ENCODE measurements at places on chromosomes 6 and 20.

- no peak for DNase-seq
These were observed 141.1 kb upstream of the RNF24 start for GRCh38 chr20:4156411-4156810.

DNA sequence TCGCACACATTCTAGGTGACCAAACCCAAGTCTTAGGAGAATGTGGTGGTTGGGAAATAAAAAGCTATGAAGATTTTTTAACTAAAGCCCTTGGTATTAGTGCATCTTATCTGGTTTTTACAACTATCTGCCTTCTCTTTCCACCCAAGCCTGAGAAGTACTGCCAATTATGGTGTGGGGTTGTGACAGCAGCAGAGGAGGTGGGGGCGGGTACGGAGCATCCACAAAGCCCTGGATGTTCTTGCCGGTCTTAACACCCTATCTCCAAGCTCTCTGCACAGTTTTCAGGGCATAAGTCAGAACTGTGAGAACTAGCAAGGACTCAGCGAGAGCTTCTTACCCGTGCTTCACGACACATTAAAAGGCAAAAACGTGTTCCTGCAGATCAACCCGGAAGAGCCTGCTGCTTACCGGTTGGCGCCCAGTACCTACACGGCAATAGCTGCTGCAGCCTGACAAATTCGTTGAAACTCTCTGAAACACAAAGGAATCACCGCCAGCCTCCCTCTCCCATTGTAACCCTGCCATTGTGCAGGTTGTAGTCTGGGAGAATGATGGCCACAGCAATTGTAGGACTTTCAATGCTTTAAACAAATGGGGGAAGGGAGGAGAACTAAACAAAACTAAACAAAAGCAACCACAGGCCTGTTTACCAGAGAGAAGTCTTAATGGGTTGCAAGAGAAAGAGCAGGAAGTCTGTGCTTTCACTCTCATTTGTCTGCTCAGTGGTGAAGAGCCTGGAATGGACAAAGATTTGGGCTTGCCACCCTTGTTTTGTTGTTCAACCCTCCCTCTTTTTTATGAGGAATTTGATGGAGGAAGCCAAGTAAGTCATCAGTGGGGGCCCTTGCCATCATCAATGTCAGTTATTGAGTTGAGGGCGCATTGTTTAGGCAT lies 461.0 kb upstream of the JARID2 start:
- no peak for DNase-seq

- DNase-seq = no peak
These were observed 118.9 kb downstream of the ARMC2 start for GRCh38 chr6:108966855-108967755.

DNA sequence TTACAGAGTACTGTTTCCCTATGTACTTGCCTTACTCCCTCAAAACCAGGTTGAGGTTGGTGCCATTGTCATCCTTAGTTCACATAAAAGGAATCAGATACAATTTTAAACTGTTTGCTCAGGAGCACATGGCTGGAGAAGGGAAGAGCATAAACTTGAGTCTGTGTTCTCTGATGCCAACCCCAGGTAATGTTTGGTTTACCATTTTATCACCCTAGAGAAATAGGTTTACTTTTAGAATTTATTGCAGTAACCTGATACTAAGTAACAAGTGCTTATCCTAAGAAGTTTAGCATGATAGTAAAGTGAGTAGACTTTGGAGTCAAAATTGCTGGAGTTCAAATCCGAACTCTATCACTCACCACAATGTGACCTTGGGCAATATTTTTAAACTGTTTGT lies 86.3 kb downstream of the RFPL4B start:
- no peak for DNase-seq

DNA sequence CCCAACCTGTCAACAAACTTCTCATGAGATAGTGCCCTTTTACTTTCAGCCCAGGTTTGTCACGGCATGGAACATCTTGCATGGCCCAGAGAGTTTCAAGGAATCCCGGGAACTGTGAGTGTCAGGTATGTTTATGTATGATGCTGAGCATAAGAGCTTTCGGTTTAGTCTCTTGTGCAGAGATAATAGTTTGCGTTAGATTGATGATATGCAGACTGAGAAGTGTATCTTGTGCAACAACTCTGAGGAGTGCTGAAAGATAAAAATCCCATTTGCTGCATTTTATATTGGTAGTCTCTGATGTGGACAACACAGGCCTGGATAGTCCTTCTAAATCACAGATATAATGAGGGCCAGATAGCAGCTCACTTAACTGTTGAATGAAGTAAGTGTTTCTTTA lies 99.0 kb downstream of the TBX18 start:
- DNase-seq = no peak

GRCh38 chr6:10862361-10862760 lies 19.5 kb downstream of the GCM2 start:
- no peak for DNase-seq

DNA sequence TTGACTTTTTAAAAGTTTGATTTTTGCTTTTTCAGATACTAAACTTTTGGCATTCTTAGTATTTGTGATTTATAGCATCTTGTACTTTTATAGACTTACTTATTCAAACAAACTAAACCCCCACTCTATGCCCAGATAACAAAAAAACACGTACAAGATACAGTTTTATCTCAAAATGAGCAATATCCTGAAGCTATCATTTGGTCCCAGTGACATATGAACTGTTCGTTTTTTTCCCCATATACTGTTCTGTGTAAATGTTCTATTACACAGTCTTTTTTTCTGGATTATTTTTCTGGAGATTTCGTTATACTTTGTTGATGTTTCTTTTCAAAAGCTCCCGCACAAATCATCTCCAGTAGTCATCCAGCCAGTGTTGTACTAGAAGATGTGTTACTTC lies 27.3 kb upstream of the SERINC3 start:
- DNase-seq = no peak

- no peak for DNase-seq
These were observed 72.9 kb upstream of the DSP start for GRCh38 chr6:7468382-7469081.

DNA sequence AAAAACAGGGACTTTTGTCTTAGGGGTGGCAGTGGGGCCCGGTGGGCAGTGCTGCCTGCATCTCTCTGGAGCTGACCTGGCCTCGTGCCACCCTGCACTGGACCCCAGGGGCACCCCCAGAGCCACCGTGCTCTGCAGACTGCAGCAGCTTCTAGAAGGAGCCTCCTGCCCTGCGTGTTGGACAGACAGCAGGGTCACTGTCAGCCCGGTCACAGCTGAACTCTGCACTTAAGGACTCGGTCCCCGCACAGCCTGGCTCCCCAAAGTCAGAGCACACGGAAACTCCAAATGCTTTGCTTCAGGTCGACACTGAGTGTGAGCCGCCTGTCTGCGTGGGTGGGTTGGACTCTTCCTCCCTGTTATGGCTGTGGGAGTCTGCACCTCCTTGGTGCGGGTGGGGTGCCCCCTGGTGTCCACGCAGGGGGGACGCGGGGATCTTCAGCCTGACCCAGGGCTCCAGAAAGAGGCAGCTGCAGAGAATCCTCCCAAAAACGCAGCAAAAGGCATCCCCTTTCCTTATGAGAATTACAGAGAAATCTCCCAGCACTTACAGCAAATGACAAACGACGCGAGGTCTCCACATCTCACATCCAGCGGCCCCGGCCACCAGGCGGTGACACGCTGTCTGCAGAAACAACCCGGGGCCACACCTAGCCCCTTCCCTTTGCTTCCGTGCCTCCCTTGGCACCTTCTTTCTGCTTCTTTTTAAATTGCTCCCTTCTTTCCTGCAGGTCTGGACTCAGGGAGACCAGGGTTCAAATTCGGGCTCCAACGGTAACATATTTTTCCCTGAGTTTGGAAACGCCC lies 36.3 kb upstream of the DACT2 start:
- DNase-seq = peak; percentile 54

GRCh38 chr6:53461041-53461656 lies 83.8 kb downstream of the GCLC start:
- DNase-seq = no peak

GRCh38 chr20:40749985-40750506 lies 61.0 kb upstream of the MAFB start:
- no peak for DNase-seq

DNA sequence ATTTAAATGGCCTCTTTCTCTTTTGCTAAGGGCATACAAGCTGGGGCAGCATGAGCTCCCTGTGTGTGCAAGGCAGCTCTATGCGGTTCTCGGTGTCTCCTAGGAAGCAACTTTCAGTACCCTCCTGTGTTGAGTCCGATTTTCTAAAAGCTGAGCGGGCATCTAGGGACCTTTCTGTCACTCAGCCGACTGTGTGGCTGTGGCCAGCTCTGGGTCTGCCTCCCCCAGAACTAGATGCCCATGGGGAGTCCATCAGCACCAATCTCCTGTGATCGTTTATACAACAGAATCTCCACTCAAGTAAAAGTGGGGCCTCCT lies 7.5 kb downstream of the NELFCD start:
- DNase-seq = peak; percentile 34

- DNase-seq = no peak
These were observed 29.7 kb downstream of the MAP7 start for GRCh38 chr6:136520517-136520916.

GRCh38 chr20:32664678-32665159 lies 9.0 kb downstream of the C20orf203 start:
- DNase-seq = no peak

- DNase-seq = no peak
These were observed 14.2 kb upstream of the PREX1 start for GRCh38 chr20:48841875-48842529.

GRCh38 chr6:108875161-108875555 lies 26.9 kb downstream of the ARMC2 start:
- no peak for DNase-seq

GRCh38 chr6:121615493-121615892 lies 180.0 kb downstream of the GJA1 start:
- DNase-seq = no peak

DNA sequence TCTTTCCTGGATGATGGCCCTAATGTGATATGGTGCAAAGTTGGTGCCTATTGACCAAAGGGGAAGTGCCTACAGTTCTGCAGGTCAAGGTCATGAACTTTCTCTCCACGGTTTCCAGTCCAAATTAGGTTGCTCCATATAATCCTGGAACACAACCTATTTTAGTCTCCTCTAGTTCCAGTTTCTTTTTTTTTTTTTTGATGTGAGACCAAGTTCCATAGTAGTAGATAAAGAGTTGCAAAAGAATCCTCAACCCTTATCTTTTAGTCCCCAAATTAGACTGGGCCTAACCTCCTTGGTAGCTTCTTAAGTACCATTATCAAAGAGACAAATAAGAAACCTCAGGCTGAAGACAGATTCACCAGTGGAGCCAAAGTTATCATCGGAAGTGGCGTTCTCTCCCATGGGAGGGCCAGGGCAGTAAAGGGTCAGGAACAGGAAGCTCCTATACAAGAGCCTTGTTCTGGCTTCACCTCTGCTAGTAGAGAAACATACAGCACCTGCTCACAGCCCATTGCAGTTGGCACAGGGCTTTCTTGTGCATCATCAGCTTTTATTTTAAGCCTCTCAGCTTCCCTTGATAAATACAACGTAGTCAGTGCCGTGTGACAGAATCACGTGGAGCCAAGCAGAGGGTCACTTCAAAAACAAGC lies 132.2 kb upstream of the RREB1 start:
- no peak for DNase-seq

DNA sequence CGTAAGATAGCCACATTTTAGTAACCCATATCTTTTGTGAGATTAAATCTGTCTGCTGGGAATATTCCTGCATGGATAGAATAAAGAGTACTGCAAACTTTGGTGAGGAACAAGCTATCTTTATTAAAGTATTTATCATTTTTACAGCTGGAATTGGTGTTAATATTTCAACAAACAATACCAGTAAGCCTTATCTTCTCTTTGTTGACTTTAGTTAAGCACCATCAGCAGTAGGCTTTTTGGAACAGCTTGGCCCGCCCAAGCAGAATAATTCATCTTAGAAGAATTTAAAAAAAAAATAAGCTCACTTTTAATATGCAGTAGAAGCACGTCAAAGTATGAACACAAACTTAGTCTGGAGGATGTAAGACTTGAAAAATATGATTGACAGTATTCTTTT lies 917.8 kb upstream of the ADGRB3 start:
- DNase-seq = no peak

DNA sequence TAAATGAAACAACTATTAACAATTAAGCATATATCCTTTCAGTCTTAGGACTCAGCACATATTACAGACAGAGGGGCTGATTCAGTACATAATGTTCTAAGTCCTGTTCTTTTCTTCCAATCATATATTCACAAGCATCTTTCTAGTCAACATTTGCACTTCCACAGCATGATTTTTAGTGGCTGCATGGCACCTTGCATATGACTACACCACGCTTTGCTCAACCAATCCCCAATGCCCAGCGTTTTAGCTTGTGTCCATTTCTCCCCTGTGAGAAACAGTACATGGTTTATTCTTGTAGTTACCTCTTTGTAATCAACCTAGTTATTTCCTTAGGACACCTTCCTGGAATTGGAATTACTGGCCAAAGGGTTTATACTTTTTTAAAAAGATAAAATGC lies 33.2 kb downstream of the AAR2 start:
- DNase-seq = no peak

DNA sequence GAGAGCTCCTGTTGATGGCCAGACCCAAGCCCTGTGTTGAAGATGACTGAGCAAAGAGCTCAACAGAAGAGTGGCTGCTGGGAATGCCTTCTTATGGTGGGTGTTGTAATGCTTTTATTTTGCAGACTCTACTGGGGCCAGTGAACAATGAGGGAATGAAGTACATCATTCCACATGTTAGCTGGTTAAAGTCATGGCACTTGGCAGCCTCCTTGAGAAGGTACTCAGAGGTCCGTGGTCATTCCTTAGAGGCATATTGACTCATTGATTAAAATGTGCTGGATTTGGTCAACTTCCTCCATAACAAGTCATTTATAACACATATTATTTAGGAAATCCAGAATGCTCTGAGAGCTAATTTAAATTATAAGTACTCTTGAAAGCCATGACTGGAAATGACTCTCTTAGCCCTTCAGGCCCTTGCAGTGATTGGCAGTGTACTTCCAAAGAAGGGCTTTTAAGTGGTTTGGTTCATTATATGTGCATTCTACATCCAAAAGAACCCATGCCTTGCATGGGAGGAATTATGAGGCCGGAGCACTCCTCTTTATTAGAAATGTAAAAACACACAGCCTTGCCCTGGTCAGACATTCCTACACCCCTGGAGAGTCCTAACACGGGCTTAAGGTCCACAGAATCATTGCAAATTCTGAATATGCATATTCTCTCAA lies 976.9 kb downstream of the KIF16B start:
- no peak for DNase-seq

- DNase-seq = no peak
These were observed 1.7 kb upstream of the ZMYND8 start for GRCh38 chr20:47358039-47358671.

GRCh38 chr6:26421259-26422144 lies 18.8 kb upstream of the BTN3A3 start:
- DNase-seq = peak; percentile 45

- no peak for DNase-seq
These were observed 64.8 kb upstream of the NAA20 start for GRCh38 chr20:19952392-19952791.

All from activated naive CD4-positive, alpha-beta T cell treated with anti-CD3 and anti-CD28 coated beads, Interleukin-2, amount 50 U/mL, for 72 hours (primary cell).